ENCODE measurements at places on chromosomes 12 and 14.

DNA sequence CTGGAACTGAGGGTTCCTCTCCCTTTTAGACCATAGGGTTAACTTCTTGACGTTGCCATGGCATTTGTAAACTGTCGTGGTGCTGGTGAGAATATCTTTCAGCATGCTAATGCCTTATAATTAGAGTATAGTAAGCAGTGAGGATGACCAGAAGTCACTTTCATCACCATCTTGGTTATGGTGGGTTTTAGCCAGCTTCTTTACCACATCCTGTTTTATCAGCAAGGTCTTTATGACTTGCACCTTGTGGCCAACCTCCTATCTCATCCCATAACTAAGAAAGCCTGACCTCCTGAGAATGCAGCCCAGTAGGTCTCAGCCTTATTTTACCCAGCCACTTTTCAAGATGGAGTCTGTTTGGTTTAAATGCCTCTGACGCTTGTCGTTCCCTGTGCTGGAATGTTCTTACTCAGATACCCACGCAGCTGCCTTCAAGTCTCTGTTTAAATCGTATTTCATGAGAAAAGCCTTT lies 44.2 kb downstream of the BBS10 start:
- DNase-seq = no peak

- DNase-seq = no peak
These were observed 10.3 kb upstream of the ELK3 start for GRCh38 chr12:96183734-96184370.

DNA sequence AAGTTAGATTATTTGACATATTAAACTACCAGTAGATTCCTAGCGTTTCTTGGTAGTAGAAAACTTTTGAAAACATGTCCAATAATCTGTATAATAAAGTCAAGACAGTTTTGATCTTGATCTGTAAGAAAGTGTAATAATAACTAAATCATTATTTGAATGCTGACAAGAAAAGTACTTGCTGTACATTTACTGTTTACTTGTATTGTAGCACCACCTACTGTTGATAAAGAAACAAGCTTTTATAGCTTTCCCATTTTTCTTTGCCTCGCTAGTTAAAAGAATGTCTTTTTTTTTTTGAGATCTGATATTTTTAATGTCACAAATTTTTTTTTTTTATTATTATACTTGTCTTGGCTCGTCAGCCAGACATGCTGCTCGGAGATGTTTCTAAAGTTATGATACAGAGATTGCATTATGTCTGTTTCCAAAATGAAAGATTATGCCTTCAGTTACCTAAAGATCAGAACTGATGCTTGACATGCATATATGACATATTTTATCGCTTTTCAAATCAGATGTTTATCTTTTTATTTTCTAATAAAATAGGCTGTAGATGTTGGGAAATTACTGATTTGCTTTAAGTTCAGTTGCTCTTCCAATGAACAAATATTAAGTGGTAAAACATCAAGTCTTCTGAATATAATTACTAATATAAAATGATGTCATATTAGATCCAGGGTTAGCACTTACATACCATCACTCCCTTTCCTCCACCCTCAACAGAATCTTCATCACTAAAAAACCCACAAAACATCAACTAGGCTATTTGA lies 140.5 kb downstream of the AKAP6 start:
- no peak for DNase-seq

- DNase-seq = no peak
These were observed 488.8 kb downstream of the ETNK1 start for GRCh38 chr12:23113781-23114180.

DNA sequence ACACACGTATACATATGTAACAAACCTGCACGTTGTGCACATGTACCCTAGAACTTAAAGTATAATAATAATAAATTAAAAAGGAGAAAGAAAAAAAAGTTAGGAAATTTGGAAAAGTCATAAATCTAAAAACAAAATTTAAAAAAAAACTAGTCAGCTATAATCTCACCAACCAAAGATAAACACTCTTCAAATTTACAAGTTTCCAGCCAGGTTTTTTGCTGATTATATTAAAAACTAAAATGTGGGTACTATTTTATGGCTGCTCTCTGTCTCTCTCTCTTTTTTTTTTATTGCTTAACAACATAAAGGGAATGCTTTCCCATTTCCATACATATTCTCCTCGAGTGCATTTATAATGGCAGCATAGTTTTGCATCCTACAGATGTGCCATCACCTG lies 25.0 kb upstream of the RNASE3 start:
- DNase-seq = no peak

DNA sequence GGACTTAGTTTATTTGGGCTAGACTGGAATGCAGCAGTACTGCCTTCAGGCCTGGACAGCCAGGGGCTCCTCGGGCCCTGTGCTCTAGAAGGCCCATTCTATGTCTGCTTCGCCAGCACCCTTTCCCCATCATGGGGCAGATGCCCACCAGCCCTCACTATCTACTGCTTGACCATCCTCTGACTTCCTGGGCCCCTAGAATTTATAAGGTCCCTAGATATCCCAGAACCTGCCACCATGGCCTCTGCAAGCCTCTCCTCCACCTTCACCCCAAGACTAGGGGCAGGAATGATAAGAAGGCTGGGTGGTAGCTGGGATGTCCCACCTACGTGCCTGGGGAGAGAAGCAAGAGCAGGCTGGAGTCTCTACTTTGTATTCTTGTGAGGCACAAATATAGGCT lies 58.8 kb upstream of the STRN3 start:
- DNase-seq = no peak

- no peak for DNase-seq
These were observed 131.9 kb downstream of the EXOC5 start for GRCh38 chr14:57136669-57137328.

DNA sequence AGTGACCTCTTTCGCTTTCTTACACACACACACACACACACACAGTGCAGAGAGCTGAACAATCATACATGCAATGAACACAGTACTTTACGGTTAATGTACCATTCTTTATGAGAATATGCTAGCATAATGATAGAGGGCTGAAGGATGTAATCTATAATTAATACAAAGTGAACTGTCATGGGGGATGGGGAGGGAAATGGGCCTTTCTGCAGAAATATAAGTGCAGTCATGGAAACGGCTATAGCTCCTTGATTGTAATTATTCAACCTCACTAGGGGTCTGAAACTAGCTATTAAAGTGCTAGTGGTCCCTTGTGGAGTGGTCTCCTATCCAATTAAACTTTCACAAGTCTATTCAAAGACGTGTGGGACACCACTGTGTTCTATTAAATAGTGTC lies 443.2 kb upstream of the FOXG1 start:
- DNase-seq = no peak

DNA sequence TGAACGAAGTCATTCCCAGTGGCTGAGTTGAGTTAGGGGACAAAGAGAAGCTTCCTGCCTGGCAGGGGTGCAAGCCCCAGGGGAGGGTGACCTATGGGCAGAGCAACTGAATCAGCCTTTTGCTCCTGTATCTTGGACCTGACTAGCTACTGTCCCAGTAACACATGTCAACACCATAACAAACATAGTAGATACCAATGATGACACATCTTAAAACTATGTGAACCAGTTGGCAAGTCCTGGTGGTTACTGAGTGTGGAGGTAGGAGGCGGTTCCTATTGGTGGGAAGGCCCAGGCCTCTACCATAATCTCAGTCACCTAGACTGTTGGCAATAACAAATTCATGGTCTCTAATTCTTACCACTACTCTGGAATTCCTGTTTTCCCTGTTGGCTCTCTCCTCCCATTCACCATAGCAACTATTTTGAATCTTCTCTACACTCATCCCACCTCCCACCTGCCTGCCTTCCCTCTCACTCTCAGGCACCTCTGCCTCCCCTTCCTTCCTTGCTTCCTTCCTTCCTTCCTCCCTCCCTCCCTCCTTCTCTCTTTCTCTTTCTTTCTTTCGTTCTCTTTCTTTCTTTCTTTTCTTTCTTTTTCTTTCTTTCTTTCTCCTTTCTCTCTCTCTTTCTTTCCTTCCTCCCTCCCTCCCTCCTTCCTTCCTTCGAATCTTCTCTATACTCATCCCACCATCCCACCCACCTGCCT lies 8.1 kb upstream of the P2RX7 start:
- DNase-seq = no peak

DNA sequence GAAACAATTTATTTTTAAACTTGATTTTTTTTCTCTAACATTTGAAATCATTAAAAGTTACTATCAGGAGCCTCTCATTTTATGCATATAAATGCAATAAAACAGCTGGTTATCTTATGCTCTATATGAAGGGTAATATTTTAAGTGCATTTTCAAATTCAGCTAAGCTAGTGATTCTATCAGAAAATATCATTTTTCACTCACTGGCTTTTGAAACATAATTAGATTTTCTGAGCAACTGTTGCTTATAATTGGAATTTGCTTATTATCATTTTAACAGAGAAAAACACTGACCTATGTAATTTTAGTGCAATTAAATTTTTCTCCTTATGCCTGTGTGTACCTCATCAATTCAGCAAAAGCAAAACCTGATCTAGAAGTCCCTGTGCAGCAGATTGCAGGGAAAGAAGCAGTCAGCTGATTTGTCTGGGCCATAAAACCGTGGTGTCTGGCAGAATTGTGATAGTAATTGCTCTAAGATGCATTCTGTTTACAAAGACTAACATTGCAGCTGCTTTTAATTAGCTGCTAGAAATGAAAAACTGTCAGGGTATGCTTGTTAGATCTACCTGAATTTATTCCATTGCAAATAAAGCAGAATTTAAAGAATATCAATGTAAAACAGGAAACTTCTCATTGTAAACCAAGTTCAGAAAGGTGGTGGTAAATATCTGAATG lies 75.0 kb downstream of the BICD1 start:
- DNase-seq = no peak

DNA sequence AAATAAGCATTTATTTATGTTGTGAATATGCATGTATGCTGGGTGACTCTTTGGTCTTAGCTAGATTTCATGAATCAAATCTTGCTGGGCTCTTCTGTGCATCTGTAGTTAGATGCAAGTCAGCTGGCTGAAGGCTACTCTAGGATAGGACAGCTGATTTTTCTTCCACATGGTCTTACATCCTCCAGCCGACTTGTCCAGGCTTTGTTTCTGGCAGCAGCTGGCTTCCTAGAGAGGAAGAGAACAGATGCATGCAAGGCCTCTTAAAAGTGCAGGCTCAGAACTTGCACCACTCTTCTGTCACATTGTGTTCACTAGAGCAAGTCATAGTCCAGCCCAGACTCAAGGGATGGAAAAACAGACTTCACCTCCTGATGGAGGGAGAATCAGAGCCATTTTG lies 435.4 kb upstream of the STXBP6 start:
- DNase-seq = no peak

DNA sequence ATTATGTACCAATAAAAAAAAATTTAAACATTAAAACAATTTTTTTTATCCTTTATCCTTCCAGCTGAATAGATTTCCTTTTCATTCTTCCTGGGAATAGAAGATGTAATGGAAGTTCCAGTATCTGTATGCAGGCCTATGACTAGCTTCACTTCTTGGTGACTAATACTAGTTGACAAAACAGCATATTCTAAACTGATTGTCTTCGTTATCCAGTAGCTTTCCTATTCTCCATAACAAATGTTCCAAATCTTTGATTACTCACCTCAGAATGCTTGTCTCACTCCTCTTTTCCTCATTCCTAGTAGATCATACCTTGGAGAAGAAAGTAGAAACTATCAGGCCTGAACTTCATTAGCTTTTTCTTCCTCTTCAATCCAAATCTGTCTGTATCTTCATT lies 70.7 kb downstream of the PLEKHA5 start:
- no peak for DNase-seq

DNA sequence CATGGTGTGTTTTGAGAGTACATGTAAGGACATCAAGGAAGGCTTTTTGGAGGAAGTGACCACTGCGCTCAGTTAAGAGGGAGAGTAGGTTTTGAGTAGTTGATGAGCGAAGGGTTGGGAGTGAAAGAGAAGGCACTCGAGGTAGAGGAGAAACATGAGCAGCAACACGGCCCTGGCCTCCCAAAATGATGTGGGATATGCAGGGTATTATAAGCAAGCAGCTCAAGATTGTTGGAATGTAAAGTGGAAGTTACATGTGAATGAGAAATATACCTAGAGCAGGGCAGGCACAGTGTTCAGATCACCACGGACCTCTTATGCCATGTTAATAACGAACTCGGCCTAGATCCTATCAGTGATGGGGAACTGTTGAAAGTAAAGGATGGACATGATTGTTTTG lies 2.1 kb upstream of the ARHGDIB start:
- no peak for DNase-seq

- peak; percentile 4 for DNase-seq
These were observed 8.5 kb upstream of the ASCL1 start for GRCh38 chr12:102948941-102949352.

GRCh38 chr14:73168274-73168673 lies 32.0 kb downstream of the PSEN1 start:
- DNase-seq = no peak

DNA sequence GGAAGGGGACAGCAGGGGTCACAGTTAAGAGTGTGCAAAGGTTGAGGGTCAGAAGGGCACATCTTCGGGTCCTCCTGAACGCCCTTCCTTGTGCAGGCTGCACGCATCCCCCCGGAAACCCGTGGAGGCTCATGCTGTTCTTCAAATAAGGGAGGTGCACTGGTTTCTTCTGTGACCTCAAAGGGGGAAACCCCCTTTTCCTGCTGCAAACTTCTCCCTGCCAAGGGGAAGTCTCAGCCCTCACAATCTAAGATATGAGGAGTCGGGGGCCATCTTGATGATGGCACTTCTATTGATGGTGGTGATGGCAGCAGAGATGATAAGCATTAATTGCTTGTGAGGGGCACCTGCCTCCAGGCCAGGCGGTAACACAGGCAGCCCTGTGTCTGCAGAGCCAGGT lies 40.0 kb downstream of the ISCA2 start:
- no peak for DNase-seq

GRCh38 chr14:104429291-104429861 lies 150.2 kb upstream of the C14orf180 start:
- no peak for DNase-seq

GRCh38 chr12:72472350-72472749 lies 200.2 kb downstream of the TRHDE start:
- DNase-seq = no peak

GRCh38 chr14:92652413-92653151 lies 95.8 kb downstream of the LGMN start:
- DNase-seq = no peak

DNA sequence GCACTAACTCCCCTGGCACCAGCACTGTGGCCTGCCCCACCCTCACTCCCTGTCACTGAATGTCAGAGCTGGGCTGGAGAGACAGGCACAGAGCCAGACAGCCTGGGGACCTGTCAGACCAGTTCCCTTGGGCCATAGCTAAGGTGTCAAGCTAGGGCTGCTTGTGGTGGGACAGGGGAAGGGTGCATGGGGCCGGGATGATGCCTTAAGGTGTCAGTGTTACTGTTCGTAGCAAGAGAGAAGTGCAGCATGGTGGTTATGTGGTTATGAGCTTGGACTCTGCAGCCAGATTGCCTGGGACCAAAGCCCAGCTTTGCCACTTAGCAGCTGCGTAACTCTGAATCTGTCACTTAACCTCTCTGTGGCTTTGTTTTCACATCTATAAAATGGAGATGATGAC lies 3.8 kb downstream of the RAPGEF3 start:
- DNase-seq = no peak

GRCh38 chr14:58071341-58071740 lies 80.7 kb downstream of the ARMH4 start:
- no peak for DNase-seq

GRCh38 chr12:54166567-54167499 lies 22.0 kb downstream of the SMUG1 start:
- no peak for DNase-seq
